Aorta (tissue), 5 donors: ENCODE measurements at places on chromosomes 6 and 20. TPM values are rescaled to one million over a fixed set of nuclear protein-coding genes. Genes with fewer than 3 reads are reported as not detected.

- H3K4me1 ChIP-seq = no peaks in the 10 kb centered on the region
- H3K36me3 ChIP-seq = no peaks in the 10 kb centered on the region
- DNase-seq = no peak
- peaks cover 4% of the 10 kb centered on the region for H3K27me3 ChIP-seq
These were observed 122.2 kb upstream of the TFAP2D start for GRCh38 chr6:50591135-50591534.

DYNLRB1 gene
- total RNA-seq = 120 TPM

DNA sequence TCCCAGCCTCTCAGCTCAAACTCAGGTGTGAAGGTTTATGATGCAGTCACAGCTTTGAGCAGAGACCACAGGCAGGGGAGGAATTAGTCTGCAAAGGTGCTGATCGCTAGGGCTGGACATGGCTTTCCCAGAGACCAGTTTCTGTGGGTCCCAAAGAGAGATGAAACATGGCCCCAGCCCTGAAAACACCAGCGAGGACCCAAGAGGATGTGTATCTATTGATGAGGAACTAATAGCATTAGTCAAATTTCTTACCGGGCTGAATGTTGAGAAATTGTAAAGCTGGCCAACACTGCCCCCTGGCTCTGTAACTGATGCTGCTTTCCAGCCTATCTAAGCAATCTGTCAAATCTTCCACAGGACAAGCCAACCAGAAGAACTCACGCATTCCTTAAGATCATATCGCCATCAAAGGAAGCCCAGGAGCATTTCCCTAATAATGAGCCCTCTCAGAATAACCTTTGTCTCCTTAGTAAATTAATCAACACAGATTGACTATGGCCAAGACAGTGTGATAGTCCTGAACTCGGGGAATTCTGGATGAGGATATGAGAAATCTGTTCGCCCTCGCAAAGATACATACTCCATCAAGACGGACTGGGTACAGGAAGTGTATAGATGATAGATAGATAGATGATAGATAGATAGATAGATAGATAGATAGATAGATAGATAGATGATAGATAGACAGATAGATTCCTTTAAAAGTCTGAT, 7.8 kb upstream of the ACSS1 start:
- H3K27me3 ChIP-seq = no peaks in the 10 kb centered on the region
- no peaks in the 10 kb centered on the region for H3K36me3 ChIP-seq
- H3K4me3 ChIP-seq = no peak overlapping the region
- H3K27ac ChIP-seq = no peak overlapping the region
- no peaks in the 10 kb centered on the region for H3K4me1 ChIP-seq

DNA sequence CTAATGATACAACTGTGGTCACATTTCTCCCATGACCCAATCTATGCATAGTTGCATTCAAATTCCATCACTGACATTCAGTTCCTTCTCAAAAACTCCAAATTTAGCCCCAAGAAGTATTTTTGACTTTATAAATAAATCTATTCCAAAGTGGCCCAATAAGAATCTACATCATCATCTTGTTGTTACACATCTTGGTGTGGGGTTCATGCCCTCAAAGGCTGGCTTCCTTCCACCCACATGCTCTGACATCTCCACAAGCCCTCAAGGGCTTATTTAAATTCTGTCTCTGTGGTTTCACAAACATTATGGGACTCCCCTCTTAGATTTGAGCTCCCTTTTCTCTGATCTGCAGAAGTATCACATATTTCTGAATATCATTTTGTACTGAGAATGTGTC, 585.3 kb upstream of the BTBD3 start:
- H3K27ac ChIP-seq = no peak overlapping the region
- no peak for DNase-seq

CCR6 gene
- total RNA-seq = not detected

DNA sequence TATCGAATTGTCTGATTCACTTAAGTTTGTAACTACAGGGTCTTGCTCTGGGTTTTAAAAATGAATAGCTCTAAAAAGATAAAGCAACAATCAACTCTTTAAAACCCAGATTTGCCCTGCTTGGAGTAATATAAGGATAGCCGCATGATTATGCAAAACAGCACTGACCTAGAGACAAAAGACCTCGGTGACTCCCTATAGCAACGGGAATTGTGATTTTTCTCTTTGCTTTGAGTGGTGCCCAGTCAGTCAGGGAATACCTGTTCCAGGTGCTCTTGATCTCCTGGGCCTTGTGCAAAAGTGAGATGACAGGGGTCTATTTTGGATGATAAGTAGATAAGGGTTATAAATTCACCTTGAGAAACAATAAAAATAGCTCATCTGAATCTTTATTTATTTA, 336.3 kb upstream of the NOX3 start:
- H3K27ac ChIP-seq = no peak overlapping the region
- no peaks in the 10 kb centered on the region for H3K36me3 ChIP-seq
- no peak for DNase-seq
- no peak overlapping the region for H3K4me3 ChIP-seq

TNF gene
- total RNA-seq = 0.66 TPM

GRCh38 chr6:141532211-141532610, 600.5 kb upstream of the GJE1 start:
- no peak overlapping the region for H3K4me3 ChIP-seq
- H3K36me3 ChIP-seq = no peaks in the 10 kb centered on the region
- H3K27ac ChIP-seq = no peak overlapping the region
- DNase-seq = no peak
- no peaks in the 10 kb centered on the region for H3K27me3 ChIP-seq

DEFB116 gene
- total RNA-seq = not detected

DNA sequence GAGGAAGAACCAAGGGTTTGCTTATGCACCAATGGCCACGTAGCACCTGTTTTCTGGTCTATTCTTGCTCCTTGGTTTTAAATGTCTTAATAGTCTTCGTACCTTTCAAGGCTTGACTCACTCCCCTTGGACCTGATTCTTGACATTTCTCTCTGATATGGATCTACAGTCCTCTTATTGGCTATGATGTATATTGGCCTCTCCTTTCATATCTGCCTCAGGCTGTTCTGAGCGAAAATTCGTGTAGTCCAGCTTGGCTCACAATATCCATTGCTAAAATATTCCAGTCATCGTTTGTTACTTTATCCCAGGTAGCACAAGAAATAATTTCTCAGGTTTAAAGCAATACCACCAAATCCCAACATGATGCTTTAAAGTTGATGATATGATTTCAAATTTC, 59.6 kb downstream of the MYB start:
- H3K27ac ChIP-seq = no peak overlapping the region
- H3K4me1 ChIP-seq = no peaks in the 10 kb centered on the region
- H3K4me3 ChIP-seq = no peak overlapping the region
- no peaks in the 10 kb centered on the region for H3K36me3 ChIP-seq
- H3K27me3 ChIP-seq = no peaks in the 10 kb centered on the region

MAPK13 gene
- total RNA-seq = 10.1 TPM

GRCh38 chr20:11497545-11497944, 420.1 kb upstream of the BTBD3 start:
- H3K27me3 ChIP-seq = no peaks in the 10 kb centered on the region
- no peak for DNase-seq
- no peak overlapping the region for H3K4me3 ChIP-seq

PRDM1 gene
- total RNA-seq = 10.5 TPM

TAAR2 gene
- total RNA-seq = not detected

RMND1 gene
- total RNA-seq = 23.8 TPM

DNA sequence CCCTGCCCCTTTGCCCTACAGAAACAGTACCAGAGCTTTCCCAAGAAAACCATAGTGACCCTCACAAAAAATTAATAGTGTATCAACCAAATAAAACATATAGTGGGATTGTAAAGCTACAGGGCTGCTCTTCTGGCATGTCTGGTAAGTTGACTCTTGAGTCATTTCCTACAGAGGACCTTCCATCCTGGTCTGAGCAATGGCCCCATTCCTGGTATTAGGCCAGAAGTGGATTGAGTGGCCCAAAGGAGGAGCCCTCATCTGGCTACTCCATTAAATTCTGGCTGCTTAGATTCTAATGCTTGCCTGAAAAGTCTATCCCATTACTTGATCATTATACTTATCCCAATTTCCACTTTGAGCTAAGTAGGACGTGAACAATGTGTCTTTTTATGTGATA, 150.9 kb upstream of the HMGN3 start:
- no peaks in the 10 kb centered on the region for H3K27me3 ChIP-seq
- H3K4me3 ChIP-seq = no peak overlapping the region
- H3K4me1 ChIP-seq = no peaks in the 10 kb centered on the region
- no peak overlapping the region for H3K27ac ChIP-seq
- no peak for DNase-seq
- no peaks in the 10 kb centered on the region for H3K36me3 ChIP-seq

DNA sequence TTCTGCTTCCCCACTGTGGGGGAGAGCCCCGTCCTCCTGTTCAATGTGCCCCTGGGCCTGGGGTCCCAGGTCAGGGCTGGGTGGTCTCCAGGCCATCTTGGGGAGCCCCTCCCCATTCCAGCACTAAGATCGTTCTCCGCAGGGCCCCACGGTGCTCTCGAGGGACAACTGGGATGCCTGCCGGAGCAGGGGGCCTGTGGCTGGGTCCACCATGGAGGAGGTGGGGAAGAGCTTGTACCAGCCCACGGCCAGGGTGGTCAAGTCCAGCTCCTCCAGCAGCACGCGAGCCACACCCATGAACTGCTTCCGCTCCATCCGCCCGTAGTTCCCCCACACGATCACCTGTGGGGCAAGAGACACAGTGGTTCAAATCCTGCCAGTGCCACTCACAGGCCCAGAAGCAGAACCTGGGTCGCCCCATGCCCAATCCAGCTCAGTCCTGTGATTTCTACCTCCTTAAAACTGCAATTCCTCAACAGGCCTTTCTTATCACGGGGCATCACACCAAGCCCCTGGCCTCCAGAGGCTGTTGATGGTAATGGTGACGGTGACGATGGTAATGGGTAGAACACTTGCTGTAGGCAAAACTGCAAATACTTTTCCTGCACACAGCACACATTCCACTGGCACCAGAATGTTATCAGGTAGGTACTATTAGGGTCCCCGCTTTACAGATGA, 10.5 kb downstream of the KCNK15 start:
- no peak overlapping the region for H3K27ac ChIP-seq
- no peaks in the 10 kb centered on the region for H3K4me1 ChIP-seq
- no peaks in the 10 kb centered on the region for H3K27me3 ChIP-seq
- H3K4me3 ChIP-seq = no peak overlapping the region
- no peaks in the 10 kb centered on the region for H3K36me3 ChIP-seq
- DNase-seq = no peak

- no peak for DNase-seq
- no peak overlapping the region for H3K4me3 ChIP-seq
- H3K36me3 ChIP-seq = no peaks in the 10 kb centered on the region
- H3K27ac ChIP-seq = no peak overlapping the region
- H3K27me3 ChIP-seq = no peaks in the 10 kb centered on the region
These were observed 61.1 kb downstream of the LRFN2 start for GRCh38 chr6:40526036-40526435.

DNA sequence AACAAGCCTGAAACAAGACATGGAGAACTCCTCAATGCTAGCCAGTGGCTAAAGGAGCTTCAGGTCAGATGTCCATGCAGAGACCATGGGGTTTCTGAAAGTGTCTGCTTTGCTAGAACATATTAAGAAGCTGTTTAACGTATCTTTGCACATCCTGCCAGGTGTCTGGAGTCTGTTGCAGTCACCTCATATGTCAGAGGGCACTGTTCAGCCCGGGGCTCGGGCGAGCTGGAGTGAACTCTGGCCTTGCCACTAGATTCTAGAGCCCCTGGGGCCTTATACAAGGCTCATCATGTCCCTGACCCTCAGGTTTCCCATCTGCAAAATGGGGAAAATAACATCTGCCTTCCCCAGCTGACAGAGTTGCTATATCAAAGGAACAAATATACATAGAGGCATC, 59.0 kb downstream of the PRDM1 start:
- peaks cover 1% of the 10 kb centered on the region for H3K27me3 ChIP-seq
- no peak overlapping the region for H3K27ac ChIP-seq
- no peak for DNase-seq
- no peaks in the 10 kb centered on the region for H3K4me1 ChIP-seq
- H3K4me3 ChIP-seq = no peak overlapping the region

- no peaks in the 10 kb centered on the region for H3K27me3 ChIP-seq
- no peaks in the 10 kb centered on the region for H3K36me3 ChIP-seq
- H3K27ac ChIP-seq = no peak overlapping the region
- no peak overlapping the region for H3K4me3 ChIP-seq
These were observed 74.6 kb upstream of the TAB2 start for GRCh38 chr6:149242883-149243282.

GSTA3 gene
- total RNA-seq = not detected

GRCh38 chr6:138689849-138690248, 83.7 kb upstream of the CCDC28A start:
- H3K27me3 ChIP-seq = no peaks in the 10 kb centered on the region
- no peaks in the 10 kb centered on the region for H3K4me1 ChIP-seq
- DNase-seq = no peak
- no peak overlapping the region for H3K4me3 ChIP-seq
- no peak overlapping the region for H3K27ac ChIP-seq

SLC17A2 gene
- total RNA-seq = not detected

GRCh38 chr6:113629975-113630737, 227.0 kb upstream of the MARCKS start:
- no peaks in the 10 kb centered on the region for H3K27me3 ChIP-seq
- no peak overlapping the region for H3K4me3 ChIP-seq
- DNase-seq = no peak
- peaks cover 1% of the 10 kb centered on the region for H3K4me1 ChIP-seq

GRCh38 chr6:150712505-150713252, 113.0 kb downstream of the PLEKHG1 start:
- H3K27me3 ChIP-seq = no peaks in the 10 kb centered on the region
- no peaks in the 10 kb centered on the region for H3K4me1 ChIP-seq
- H3K4me3 ChIP-seq = no peak overlapping the region
- DNase-seq = no peak
- H3K36me3 ChIP-seq = no peaks in the 10 kb centered on the region
- no peak overlapping the region for H3K27ac ChIP-seq

RAET1L gene
- not detected for total RNA-seq

CITED2 gene
- total RNA-seq = 64.1 TPM

SYNDIG1 gene
- total RNA-seq = 6.2 TPM

SLC17A9 gene
- total RNA-seq = 18.5 TPM

DNA sequence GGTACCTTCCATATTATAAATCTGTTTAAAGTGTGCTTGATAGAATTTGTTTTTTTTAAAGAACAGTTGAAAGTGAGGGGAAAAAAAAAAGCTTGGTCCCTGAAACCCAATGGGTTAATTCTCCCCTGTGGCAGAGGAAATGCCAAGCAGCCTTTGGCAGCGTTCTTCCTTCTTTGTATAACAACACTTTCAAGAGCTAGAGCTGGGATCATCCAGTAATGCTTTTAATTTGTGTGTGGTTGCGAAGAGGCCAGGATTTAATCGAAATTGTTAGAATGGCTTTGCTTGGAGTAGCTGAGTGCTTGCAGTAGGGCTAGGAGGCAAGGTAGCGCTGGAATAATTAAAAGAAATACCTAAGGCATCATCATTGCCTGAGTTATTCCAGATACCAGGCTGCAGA, 692.0 kb downstream of the DHX35 start:
- no peak overlapping the region for H3K27ac ChIP-seq
- H3K36me3 ChIP-seq = no peaks in the 10 kb centered on the region
- DNase-seq = no peak
- no peaks in the 10 kb centered on the region for H3K4me1 ChIP-seq
- no peak overlapping the region for H3K4me3 ChIP-seq
- H3K27me3 ChIP-seq = no peaks in the 10 kb centered on the region
